ENCODE measurements at places on chromosomes 13 and 19.

- no peak for DNase-seq
These were observed 10.5 kb upstream of the ZNF536 start for GRCh38 chr19:30361721-30362120.

GRCh38 chr13:43544011-43544410, 242.8 kb downstream of the ENOX1 start:
- DNase-seq = no peak

GRCh38 chr19:40221858-40222619, 3.9 kb upstream of the TTC9B start:
- DNase-seq = peak; percentile 83

GRCh38 chr13:90618133-90618532, 729.4 kb upstream of the MIR17HG start:
- no peak for DNase-seq

DNA sequence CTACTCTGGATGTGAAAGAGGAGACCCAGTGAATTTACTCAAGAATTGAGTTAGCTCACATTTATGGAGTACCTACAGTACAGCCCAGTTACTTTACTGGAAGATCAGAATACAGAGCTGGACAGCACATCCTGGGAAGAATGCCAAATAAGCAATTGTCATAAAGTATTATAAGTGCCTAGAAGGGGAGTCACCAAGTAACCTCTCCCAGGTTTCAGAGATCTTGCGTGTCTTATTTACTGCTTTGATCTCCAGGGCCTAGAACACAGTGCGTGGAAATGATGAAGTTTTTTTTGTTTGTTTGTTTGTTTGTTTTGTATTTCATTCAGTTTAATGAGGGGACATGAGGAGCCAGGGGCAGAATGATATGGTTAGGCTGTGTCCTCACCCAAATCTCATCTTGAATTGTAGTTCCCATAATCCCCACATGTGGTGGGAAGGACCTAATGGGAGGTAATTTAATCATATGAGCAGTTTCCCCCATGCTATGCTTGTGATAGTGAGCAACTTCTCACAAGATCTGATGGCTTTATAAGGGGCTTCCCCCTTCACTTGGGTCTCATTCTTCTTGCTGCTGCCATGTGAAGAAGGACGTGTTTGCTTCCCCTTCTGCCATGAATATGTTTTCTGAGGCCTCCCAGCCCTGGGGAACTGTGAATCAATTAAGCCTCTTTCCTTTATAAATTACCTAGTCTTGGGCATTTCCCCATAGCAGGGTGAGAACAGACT, 5.2 kb downstream of the GARRE1 start:
- no peak for DNase-seq

Measured in immature natural killer cell (primary cell).